HuH-7.5 (cell line): ENCODE measurements at places on chromosomes 6 and 20.

DNA sequence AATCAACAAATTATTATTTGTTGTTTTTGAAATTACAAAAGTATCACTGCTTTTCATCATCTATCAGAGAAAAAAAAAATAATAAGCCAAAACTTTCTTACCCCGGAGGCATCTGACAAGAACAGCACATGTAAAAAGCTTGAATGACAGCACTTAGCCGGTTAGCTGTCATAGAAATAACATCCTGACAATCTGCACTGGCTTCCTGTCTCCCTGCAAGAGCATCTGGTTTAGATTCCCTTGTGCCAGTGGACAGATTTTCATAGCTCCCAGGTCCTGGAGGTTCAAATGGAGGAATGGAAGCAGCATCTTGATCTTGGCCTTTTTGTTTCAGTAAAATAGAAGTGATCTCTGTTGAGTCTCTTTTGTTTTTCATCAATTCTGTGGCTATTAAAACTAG is 74.8 kb downstream of the HACE1 start:
- no peak for DNase-seq

GRCh38 chr20:24277196-24277595 is 192.2 kb upstream of the SYNDIG1 start:
- no peak for DNase-seq

DNA sequence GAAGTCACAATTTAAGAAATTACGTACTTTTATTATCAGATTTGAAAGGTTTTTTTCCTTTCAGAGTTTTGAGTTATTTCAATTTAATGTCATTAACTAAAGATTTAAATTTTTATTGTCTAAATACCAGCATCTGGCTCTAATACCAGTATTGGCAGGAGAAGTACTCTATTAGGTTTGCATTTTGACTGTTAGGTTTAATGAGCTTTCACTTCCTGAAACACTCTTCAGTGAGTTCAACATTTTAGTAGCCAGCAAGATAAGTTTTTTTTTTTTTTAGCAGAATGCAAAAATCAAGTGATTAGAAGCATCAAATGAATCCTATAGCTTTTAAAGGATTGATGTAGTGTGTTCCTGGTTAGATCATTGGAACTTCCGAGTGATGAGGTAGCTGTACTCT is 34.0 kb upstream of the SCGN start:
- DNase-seq, result no peak

DNA sequence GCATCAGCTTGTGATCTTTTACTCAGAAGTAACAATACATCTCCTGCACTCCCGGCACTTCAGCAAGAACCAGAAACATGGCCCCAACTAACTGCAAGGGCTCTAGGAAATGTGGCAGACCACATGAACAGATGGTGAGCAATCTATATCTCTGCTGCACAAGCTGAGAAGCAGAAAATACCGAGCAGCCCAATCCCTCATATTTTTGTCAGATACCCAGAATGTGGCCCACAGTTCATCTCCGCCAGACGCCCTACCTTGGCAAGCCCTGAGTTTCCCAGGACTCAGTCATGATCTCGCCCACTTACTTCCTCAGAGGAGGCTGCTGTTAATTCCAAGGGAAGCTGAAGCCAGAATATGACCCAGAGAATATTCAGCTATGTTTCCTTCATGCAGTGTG is 63.1 kb upstream of the PHACTR1 start:
- no peak for DNase-seq

- DNase-seq, result no peak
Measured at GRCh38 chr6:39086294-39086693, 28.7 kb downstream of the SAYSD1 start.

DNA sequence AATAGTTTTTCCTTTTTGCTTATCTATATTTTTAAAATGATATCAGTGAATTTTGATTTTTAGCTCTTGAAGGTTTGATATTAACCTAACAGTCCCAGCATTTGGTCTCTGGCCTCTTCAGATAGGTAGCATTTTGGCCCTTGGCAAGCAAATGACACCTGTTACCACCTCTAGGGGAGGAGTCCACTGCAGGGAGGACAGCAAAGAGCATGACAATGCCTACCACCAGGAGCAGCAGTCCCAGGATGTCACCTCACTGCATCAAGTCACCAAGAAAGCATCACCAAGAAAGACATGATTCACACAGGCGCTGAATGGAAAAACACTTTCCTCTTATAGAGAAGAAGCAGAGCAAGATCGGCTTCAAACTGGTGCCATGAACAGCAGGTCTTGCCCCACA is 224.3 kb downstream of the UBE3D start:
- DNase-seq, result no peak

DNA sequence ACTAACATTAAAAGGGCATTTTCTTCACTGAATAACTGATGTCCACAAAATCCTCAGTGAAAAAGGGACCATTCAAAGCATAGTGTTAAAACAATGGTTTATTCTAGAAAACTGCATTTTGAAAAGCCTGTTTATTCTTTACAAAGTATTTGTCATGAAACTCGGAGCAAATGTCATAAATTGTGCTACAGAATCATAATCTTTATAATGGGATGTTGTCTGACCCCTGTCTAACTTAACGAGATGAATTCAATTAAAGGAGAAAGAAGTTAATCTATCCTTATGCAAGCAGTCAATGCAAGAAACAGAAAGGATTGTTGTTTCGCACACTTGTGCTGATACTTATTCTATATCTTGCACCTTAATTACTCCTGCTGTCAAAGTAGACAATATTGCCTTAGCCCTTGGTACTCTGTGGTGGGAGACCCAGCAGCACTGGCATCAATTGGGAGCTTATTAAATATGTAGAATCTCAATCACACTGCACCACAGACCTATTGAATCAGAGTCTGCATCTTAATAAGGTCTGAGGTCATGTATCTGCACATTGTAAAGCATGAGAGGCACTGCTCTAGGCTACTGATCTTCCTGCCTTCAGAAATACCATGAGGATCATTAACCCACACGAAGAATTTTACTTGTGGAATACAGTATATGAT is 708.3 kb downstream of the HDGFL1 start:
- no peak for DNase-seq
